ENCODE measurements at places on chromosomes 5 and 9.

- peak; percentile 1 for DNase-seq
These were observed 342.2 kb upstream of the ZNF608 start for GRCh38 chr5:125088522-125089105.

GRCh38 chr5:123545506-123545905 lies 33.5 kb downstream of the CSNK1G3 start:
- DNase-seq, result no peak

DNA sequence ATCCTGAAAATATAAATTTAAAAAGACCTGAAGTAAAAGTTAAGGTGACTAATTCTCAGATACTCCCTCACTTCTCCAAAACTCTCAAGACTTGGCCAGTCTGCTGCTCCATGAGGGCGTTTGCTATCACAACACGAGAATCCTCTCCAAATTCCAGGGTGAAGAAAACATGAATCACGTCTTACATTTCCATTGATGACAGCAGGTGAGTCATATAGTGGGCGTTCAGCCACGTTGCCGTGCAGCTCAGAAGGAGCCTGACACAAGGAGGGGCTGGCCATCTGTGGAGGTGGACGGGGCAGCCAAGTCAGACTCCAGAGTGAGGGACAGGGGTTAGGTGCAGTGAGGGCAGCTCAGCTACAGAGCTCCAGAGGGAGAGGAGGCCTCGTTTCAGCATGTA lies 555.1 kb upstream of the ADAMTS16 start:
- DNase-seq, result no peak

DNA sequence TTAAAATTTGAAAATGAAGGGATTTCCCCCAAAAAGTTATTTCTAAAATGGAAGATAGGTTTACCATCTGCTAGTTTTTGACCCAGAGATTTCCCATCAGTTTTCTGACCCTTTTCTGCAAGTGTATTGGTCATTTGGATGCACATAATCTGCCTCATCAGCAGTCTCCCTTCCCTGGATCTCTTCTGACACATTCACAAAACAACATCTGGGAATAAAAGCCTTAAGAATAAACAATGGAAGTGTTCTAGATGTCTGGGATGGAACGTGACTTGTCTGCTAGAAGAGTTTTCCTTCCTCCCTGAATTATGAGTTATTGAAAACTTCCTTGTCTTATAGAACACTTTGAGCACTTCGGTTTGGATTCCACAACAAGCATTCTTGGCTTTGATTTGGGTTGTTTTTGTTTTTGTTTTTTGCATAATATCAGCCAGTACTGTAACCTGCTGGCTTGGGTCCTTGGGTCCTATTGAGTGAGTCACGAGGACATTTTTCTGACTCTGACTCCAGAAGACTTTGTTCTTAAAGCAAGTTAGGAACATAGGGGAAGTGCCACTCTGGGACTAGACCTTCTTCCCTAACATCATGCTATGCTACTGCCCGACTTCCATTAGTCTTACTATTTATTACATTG lies 18.2 kb upstream of the ESM1 start:
- no peak for DNase-seq

GRCh38 chr5:81023261-81023970 lies 63.3 kb downstream of the RASGRF2 start:
- no peak for DNase-seq

DNA sequence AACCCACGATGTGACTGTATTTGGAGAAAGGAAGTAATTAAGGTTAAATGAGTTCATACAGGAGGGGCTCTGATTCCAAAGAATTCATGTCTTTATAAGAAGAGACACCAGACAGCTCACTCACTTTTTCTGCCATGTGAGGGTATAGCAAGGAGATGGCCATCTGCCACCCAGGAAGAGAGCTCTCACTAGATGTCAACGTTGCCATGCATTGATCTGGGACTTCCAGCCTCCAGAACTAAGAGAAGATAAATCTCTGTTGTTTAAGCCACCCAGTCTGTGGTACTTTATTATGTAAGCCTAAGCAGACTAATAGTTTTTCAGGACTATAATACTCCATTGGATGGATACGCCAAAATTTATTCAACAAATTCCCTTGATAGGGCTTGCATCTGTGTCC lies 89.8 kb upstream of the RAD23B start:
- no peak for DNase-seq

DNA sequence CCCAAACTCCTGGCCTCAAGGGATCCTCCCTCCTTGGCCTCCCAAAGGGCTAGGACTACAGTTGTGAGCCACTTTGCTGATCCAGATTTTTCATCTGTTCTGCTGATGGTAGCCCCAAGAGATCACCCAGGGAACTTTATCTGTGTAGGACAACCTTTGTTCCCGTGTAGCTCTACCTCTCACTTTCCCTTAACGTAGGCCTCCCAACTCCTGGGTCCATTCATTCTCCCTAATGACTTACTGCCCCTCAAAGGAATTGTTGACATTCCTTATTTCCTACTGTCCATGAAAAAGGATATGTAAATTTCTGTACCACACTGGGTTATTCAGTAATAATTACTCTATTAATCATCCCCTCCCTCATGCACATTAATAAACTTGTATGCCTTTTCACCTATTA lies 51.0 kb upstream of the PHF24 start:
- DNase-seq, result no peak

GRCh38 chr5:127344931-127345330 lies 54.3 kb downstream of the MEGF10 start:
- no peak for DNase-seq

DNA sequence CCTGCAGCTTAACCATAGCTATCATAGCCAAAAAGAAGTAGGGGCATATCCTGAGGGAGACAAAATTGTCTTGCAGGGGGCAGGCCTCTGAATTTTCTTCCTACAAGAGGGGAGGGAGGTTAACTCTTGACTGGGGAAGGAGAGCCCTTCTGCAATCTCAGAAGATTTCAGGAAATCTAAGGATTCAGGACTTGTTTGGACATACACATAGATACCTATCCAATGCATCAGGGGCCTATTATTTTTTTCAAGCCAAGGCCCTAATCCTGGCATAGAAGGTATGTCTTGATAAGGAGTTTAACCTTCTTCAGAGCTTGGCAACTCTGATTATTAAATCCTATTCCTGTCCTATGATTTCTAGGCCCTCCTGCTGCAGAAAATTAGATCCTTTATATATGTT lies 375.1 kb upstream of the ACTBL2 start:
- no peak for DNase-seq

- DNase-seq, result no peak
These were observed 7.5 kb downstream of the CDK5RAP2 start for GRCh38 chr9:120572472-120572871.

GRCh38 chr9:8652255-8652654 lies 852.7 kb upstream of the DMAC1 start:
- no peak for DNase-seq

DNA sequence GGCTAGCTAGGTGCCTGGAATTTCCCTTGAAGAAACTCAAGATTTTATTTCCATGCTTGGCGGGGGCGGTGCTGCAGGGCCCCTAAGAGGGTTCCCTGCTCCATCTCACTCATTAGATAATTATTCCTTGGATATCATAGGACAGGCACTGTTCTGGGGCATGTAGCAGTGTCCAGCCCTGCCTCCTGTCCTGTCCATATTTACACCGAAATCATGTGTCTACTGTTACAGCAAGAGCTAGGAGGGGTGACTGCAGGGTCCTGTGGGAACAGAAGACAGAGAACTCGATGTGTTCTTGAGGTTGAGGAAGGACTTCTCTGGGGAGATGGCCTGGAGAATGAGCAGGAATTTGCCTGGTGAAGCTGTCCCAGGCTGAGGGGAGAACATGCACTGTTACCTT lies 96.6 kb downstream of the CYFIP2 start:
- DNase-seq, result no peak

GRCh38 chr5:173633304-173633703 lies 16.9 kb upstream of the BOD1 start:
- DNase-seq, result no peak

DNA sequence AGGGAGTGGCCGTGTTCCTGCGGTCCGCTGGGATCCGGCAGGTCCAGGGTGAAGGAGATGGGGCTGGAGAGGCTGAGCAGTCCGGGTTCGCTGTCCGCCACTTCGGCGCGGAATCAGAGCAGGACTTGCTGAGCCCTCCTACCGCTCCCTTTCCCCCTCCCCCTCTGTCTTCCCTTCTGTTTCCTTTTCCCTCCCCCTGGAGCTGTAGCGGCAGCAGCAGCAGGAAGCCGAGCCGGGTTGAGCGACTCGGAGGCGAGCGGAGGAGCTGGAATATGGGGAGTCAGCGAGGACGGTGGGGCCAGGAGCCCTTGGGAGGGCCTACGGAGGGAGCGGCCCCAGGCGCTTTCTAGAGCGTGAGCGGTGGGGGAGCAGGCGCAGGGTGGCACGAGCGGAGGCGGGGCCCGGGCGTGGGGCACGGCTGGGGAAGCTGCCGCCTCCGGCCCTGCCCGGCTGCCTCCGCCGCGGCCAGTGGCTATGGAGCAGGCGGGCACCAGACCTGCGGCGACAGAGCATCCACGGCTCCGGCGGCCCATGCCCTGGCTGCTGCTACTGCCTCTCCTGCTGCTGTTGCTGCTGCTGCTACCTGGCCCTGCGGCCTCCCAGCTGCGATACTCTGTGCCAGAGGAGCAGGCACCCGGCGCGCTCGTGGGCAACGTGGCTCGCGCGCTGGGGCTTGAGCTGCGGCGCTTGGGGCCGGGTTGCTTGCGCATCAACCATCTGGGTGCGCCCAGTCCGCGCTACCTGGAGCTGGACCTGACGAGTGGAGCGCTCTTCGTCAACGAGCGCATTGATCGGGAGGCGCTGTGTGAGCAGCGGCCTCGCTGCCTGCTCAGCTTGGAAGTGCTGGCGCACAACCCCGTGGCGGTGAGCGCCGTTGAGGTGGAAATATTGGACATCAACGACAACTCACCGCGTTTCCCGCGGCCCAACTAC lies at the start of gene PCDHAC2:
PCDHAC2 (plus strand) TSS at position 184 of the 933 bp plus-strand sequence; CDS start at position 475, 291 bp downstream.
- no peak for DNase-seq

DNA sequence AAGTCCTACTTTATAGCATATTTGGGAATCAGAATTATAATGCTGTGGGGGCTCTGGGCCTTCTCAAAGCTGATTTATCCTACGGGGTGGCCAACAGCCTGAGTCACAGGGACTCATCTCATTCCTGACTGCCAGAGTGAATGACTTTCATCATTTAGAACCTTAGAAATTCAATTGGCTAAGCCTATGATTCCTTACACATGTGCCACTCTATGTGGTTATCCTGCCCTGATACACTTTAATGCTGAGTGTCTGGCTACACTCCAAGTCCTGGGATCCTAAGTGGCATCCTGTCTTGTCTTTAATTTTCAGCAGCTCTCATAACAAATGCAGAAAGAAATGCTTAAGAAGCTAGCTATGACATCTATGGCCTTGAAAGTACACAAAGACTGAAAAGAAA lies 75.2 kb upstream of the FREM1 start:
- no peak for DNase-seq

- no peak for DNase-seq
These were observed 24.2 kb downstream of the ENHO start for GRCh38 chr9:34498553-34498952.

DNA sequence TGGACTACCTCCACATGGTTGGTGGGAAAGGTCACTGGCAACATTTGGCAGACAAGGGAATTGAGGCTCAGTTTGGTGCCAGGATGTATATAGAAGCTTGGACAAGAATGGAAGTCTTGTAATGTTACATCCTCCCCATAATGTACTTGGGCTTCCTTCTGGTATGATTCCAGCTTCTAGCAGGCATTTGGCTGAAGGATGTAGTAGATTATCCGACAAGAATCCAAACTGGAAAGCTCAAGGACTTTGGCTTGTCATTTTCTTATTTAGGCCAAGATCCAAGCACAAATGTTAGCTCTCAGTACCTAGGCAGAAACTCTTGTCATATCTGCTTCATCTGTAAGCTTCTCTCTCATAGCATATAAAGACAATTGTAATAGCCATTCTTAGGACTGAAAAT lies 209.1 kb downstream of the MAPKAP1 start:
- no peak for DNase-seq

- DNase-seq, result no peak
These were observed 6.8 kb downstream of the TENT4A start for GRCh38 chr5:6719896-6720560.

GRCh38 chr5:81010336-81011169 lies 50.4 kb downstream of the RASGRF2 start:
- no peak for DNase-seq

GRCh38 chr5:177355868-177356168 lies 1.9 kb upstream of the RGS14 start:
- no peak for DNase-seq

DNA sequence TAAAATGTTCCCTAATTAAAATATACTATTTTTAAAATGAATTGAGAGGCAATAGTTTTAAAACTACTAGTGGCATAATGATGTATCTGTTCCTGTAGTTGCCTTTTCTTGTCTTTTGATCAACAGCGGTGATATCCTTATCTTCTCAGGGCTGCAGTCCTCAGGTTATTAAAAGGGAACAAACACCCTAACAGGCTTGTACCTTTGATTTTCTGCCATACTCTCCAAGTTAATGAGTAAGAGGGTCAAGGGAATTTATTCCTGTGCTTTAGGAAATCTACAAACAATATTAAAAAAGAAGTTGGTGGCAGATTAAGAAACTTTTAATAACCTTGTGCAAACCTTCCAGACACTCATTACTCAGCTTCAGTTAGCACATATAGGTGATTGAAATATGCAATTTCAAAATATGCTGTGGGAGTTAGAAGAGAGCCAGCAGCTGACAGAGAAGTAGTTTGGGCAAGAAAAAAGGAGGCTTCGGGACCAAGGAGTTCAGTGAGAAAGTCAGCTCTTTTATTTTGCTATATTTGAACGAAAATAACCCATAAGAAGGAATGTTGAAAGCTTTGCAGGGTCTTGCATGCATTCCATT lies 81.0 kb upstream of the TLE4 start:
- DNase-seq, result no peak

- DNase-seq, result no peak
These were observed 311.2 kb downstream of the TRIM32 start for GRCh38 chr9:116998305-116998704.

DNA sequence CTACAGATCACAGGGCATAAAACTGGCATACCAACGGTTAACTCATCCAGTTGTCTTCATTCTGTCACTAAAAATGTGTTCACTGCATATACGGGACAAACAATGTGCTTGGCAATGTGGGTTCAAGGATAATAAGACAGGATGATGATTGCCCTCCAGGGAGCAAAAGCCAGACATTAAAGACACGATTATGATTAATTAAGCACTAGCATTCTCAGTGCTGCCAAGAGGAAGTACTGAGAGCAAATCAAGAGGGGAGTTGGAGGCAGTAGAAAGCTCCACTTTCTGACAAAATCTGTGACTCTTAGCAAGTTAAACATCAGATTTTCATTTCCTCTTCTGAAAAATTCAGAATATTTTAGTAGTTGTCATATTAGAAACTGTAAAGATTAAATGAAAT lies 9.0 kb upstream of the IFNA8 start:
- no peak for DNase-seq

- DNase-seq, result no peak
These were observed 178.3 kb downstream of the DNAH5 start for GRCh38 chr5:13766236-13766635.

DNA sequence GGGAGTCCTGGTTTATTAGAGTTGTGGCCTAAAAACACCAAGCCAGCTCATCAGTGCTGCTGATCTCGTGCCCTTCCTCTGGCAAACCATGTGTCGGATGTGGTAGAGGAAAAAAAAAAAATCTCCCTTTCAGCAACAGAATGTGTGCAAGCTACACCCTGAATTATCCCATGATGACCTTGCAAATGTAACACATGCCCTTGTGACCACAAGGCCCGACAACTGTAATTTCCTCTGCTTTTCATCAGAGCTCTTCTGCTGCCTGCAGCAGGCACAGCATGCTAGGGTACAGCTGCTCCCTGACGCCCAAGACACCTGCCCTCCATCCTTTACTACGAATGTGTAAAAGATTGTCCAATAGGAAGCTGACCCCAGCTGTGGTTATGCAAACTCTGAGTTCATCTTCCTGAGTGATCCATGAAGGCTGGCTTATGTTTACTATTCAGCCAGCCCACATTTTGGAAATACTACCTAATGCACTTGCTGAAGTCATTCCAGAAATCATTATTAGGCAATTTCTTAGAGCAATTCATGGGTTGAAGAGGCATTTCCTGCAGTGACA lies 14.6 kb upstream of the BNC2 start:
- peak; percentile 3 for DNase-seq
